NCI-H446 (cell line): ENCODE measurements at places on chromosomes 13 and 19.

GRCh38 chr19:54792814-54793213, 10.6 kb upstream of the KIR2DL4 start:
- DNase-seq = no peak

- DNase-seq = no peak
These were observed 412 bp downstream of the IRS2 start for GRCh38 chr13:109785892-109786450.

DNA sequence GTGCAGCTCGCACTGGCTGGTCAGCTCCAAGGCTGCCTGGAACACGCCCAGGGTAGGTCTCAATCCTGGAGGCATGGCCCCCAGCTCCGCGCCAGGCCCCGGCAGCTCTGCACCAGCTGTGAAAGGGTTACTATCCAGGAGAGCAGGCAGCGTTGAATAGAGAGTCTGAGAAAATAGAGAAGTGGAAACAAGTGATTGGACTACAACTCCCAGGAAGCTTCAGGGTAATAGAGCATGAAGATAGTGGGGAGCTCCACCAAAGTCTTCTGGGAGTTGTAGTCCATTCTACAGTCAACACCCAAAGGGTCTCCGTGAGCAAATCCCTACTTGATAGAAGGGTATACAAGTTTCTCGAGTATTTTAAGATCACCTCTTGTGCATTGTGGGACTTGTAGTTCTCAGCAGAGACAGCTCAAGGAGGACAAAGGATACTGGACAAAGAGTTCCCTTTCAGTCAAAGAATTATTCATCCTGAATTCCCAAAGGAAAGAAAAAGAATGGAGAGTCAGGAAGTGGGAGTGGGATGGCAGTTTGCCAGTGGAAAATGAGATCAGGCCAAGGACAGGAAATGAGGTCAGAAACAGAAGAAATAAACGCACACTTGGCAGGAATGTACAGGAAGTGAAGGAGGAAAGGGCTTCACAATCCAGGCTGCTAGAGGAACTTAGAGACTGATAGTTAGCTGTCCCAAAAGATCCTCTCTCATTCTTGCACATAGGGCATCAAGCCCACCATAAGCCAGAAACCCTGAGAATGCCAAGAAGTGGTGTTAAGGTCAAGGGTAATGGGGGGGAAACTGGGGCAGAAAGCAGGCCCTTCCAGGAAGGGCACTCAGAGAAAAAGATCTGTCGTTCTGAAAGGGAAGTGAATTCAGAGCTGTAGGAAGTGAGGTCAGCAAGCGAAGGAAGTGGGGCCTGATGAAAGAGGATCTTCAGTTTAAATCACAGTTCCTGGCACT, 5.5 kb upstream of the MAMSTR start:
- peak; percentile 64 for DNase-seq

GRCh38 chr13:23848019-23848418, 41.2 kb downstream of the MIPEP start:
- DNase-seq = peak; percentile 3

DNA sequence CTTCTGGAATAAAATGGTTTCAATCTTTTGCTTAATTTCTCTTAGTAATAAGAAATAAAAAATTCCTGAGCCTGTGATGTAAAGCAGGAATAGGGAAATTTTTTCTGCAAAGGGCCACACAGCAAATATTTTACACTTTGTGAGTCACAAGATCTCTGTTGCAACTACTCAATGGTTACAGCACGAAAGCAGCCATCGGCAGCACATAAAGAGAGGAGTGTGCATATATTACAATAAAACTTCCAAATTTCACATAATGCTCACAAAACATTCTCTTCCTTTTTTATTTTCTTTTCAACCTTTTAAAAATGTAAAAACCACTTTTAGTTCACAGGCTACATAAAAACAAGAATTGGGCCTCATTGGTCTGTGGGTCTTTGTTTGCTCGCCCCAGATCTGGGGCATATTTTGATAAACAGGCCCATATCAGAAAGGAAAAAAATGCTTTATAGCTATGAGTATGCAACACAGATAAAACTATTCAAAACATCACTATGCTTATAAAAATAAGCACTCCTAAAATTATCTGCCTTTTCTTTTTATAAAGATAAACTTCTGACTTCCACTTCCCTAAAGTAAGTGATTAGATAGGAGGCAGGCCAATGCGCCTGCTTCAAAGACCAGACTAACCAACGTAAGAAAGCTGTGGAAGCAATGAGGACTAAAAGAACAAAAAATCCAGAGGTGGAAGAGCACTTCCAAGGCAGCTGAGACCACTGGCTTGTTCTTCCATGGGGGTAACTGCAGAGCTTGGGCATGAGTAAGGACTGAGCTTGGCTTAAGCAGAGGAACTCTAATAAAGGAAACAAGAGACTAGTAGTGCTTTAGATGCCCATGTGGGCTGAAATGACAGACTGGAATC, 26.5 kb downstream of the MYCBP2 start:
- DNase-seq = no peak
